Mucosa of gallbladder (tissue), 1 donor: ENCODE measurements at places on chromosomes 16 and 17. TPM values are rescaled to one million over a fixed set of nuclear protein-coding genes. Genes with fewer than 3 reads are reported as not detected.

DNA sequence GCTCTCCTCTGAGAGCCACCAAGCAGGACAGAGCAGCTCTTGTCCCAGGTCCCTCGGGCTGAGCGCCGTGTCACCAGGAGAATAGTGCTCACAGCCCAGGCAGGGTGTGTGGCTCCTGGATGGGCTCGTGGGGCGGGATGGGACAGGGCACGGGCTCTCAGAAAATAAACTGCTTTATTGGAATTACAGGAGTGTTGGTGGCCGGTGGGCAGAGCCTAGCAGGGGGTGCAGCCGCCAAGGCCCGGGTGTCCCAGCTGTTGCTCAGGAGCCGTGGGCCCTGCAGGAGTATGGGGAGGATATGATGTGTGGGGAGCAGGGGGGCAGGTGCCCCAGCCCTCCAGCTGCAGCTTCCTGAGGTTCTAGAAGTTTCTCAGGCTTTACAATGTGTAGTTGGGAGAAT is 17.1 kb downstream of the TELO2 start:
- no peak for DNase-seq

AGRP gene
- not detected for total RNA-seq

NPW gene
- 1.6 TPM for total RNA-seq

SMIM22 gene
- total RNA-seq: 194 TPM

DNA sequence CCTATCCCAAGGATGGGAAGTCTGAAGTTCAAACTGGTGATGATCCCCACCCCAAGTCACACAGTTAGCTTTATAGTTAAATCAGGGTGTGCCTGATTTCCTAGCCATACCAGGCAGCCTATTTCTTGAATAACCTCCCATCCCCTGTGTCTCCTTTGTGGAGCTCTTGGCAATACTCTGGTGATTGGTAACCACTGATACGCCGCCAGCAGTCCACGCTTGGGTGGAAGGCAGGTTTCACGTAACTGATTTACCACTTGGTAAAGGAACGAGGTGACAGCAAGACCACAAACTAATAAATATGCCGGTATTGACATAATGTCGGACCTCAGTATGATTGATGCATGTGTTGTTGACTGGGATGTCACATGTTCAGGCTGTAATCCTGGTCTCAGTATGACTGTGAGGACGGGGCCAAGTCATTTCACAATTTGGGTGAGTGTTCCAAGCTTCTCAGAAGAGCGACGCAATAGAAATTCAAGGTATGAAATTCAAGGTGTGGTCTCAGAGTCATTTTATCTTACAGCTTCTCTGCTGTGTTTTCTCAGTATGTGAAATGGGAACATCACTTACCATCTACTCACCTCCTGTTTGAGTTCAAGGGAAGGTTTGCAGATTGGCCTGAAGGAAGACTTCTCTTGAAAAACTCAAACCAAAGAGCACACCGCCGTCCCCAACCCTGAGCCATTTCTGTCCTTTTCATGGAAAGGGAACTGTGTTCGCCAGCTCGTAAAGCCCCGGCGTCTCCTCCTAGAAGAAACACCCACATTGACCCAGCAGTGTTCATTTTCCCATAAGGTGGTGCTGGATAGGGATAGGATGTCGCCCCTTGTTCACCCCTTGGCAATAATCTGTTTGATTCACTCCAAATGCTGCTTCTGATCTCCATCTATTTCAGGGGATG is 678.9 kb downstream of the WWOX start:
- no peak for DNase-seq

KLHL10 gene
- total RNA-seq: 0.29 TPM

DNA sequence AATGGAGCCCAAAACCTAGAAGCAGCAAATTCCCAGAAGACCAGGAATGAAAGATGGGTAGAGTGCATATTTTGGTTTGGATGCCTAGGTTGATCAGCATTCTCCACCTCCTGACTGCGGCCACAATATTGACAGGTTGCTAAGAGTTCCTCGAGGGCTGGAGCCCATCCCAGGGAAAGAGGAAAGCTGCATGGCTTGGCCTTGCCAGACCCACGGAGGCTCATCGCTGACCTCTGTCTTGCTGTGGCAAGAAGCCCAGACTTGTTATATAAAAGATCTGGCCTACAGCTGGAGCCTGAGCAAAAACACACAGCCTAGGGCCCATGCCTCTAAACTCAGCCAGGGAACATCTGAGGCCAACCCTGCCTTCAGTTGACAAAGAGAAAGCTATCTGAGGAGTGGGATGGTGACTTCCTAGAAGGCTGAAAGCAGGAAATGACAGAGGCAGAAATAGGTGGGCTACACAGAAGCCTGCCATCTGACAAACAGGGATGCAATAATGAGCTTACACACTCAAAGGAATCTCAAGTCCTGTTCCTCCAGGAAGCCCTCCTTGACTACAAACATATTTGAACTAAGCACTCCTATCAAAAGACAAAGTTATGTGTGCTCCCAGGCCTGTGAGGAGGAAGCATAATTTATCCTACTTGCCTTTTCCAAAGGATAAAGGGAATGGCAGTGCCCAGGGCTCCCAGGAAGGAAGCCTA is 22.5 kb upstream of the SLC35B1 start:
- peak; percentile 83 for DNase-seq

DNA sequence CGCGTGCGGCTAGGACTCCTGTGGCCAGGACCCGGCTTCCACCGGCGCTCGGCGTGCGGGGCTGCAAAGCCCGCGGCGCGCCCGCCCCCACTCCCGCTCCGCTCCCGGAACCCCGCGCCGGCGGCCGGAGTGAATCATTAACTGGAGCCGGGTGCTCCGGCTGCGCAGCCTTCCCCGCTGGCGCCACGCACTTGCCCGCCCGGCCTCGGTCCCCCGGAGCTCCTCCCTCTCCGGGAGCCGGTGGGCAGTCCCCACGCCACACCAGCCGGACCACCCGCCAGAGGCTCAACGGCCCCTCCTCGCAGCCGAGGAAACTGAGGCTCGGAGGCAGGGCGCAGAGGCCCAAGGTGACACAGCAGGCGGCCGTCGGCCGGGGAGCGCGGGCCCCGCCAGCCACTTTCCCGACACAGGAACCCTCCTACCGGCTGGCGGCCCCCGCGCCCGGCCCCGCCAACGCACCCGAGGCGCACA is 580 bp downstream of the BCAR1 start:
- DNase-seq: no peak

- no peak for DNase-seq
Measured at GRCh38 chr16:89183463-89183862, 11.9 kb downstream of the CDH15 start.

DNA sequence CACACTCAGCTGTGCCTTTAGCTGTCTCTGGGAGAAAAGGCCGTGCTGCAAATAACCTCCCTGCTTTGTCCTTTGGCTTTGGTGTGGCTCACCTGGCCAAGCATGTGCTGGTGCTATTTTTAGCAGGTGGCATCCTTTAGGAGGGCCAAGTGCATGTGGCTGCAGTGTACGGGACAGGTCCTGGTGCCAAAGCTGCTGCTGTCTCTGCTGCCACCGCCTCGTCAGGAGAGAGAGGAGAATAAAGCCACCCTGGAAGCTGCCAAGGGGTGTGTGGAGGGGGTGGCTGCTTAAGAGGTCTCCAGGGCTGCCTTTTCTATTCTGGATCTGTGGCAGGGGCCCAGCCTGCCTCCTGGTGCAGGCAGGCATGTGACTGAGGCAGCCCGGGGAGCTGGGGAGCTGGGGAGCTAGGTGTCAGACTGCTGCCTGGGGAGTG is 6.2 kb downstream of the AKAP1 start:
- DNase-seq: no peak

GRCh38 chr16:77437859-77438258 is 3.0 kb upstream of the ADAMTS18 start:
- DNase-seq: no peak

GRCh38 chr17:57868007-57868909 is 18.4 kb upstream of the MRPS23 start:
- peak; percentile 59 for DNase-seq

DNA sequence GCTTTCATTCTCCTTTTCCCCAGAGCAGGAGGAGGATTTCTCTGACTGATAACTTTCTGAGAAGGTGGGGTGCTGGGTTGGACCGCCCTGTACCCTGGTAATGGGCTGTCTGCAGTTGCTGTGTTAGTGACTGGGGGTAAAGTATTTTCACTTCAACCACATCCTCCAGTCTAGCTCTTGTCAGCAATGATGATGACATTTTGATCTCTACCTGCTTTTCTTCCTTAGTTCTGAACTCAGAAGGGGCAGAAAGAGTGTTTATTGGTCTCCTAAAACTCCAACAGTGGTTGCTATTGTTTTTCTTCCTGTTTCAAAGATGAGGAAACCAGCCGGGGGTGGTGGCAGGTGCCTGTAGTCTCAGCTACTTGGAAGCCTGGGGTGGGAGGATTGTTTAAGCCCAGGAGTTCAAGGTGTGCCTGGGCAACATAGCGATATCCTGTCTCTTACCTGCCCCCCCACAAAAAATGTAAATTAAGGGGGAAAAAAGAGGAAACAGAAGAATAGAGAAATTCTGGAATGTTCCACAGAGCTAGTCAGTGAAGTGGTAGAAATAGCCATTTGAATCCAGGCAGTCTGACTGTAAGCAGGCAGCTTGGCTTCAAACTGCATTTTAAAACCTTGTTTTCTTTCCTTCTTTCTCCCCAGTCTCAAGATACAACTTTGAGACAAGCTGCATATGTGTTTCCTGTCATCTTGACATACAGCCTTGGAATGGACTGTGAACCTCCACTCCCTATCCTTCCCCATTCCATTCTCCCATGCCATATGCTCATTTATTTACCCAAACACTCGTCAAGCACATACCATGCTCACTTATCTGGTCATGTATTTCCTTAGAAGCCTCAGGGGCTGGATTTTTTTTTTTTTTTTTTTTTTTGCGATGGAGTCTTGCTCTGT is 3.3 kb upstream of the N4BP1 start:
- no peak for DNase-seq

ATP2A3 gene
- 96.5 TPM for total RNA-seq

- DNase-seq: no peak
Measured at GRCh38 chr17:28078341-28079229, 36.1 kb downstream of the NLK start.

GRCh38 chr16:81739503-81739902 is 39.6 kb upstream of the PLCG2 start:
- no peak for DNase-seq

LAT gene
- total RNA-seq: 14.3 TPM

DNA sequence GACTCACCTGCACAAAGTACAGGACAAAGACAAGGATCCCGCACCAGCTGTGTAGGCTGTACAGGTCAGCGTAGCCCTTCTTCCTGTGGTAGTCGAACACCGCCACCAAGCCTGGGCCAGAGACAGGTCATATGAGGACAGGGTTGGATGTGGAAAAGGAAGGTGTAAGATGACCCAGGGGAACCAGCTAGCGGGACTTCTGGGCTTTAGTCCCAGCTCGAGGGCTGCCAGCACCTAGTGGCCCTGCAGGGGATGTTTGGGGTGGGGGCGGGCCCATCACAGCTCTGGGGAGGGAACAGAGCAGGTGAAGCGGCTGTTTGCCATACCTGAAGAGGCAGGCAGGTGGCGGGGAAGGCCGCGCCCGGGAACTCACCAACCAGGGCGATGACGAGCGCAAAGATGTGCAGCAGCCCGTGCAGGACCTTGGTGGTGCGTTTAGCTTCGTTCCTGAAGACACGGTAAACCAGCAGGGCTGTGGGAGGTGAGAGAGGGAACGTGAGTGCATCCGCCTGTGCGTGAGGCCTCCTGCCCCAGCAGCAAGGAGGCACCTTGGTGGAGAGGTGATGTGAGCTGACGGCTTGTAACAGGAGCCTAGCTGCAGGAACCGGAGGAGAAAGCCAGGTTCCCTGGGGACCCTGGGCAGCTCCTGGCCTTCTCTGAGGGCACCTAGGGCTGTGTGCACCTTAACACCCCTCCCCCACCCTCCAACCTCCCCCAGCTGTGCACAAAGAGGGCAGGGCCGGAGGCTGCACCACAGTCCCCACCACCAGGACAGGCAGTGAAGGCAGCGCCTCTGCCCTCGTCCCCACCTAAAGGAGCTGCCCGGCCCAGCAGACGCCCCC is 10.2 kb downstream of the CYB561 start:
- DNase-seq: peak; percentile 37

PLCG2 gene
- total RNA-seq: 130 TPM

CCDC200 gene
- total RNA-seq: not detected

DNA sequence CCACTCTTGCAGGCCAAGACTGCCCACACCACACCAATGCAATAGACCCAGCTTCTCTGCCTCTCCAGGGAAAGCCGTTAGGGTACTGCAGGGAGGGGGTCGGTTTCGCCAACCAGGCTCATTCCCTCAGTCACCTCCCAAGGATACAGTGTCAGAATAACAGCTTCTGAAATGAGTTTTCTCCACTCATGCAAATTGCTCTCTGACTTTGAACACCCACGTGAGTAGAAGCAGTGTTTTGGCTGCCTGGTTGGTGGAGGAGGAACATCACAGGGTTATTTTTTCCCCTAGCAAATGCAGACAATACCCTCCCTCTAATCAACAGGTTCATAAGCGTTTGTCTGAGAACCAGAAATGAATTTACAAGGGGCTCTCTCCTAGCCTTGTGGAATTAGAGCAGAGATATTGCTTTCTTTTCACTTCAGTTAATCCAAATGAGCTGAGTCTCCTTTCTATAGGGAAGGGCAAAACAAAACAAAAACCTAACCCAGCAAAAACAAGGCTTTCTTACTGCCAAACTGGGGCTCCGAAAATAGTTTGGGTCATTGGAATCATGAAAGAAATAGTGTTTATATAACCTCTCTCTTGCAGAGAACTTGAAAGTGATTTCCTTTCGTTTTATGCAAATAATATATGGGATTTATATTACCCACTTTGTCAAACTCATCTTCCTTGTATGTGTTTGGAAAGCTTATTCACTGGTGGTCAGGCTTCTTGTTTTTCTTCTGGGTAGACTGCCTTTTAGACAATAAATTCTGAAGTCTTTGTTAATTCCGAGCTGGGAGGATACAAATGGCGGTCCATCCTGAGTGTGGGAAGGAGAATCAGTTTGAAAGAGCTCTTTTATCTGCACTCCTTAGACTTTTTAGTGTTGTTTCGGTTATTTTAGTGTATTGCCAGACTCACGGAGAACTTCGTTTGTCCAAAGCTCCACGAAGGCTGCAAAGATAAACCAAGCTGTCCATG is 229.9 kb downstream of the MSI2 start:
- DNase-seq: no peak

- DNase-seq: peak; percentile 50
Measured at GRCh38 chr16:89099905-89100304, 6.3 kb downstream of the ACSF3 start.

DNA sequence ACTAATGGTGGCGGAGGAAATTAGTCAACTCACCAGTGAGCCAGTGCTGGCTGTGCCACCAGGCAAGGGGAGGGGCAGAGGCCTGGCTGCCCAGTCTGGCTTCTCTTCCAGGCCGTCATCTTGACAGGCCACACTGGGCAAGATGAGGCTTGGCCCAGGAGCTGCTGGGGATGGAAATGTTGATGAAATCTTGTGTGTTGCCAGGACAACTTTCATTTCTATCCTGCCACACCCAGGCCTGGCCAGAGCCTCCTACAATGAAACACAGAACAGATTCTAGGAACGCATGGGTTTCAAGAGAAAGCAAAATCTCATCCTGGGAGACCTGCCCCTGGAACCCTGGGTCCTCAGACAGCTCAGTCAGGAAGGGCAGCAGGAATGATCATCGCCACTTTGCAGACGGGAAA is 9.3 kb downstream of the HEXIM2 start:
- peak; percentile 56 for DNase-seq

ORC6 gene
- total RNA-seq: 2.2 TPM

ABCC11 gene
- total RNA-seq: 0.81 TPM

- no peak for DNase-seq
Measured at GRCh38 chr16:69559164-69559563, 6.6 kb upstream of the NFAT5 start.

GRCh38 chr16:51723036-51723724 is 572.1 kb upstream of the SALL1 start:
- DNase-seq: no peak

- no peak for DNase-seq
Measured at GRCh38 chr17:39867084-39867879, 720 bp upstream of the ZPBP2 start.

IRF8 gene
- total RNA-seq: 29.6 TPM
